ENCODE measurements at places on chromosomes 3 and 15. TPM values are rescaled to one million over a fixed set of nuclear protein-coding genes. Genes with fewer than 3 reads are reported as not detected.

Gene PAQR5
- 1.2 TPM for total RNA-seq

GRCh38 chr3:69259125-69259524 is 126.8 kb downstream of the FRMD4B start:
- no peak for DNase-seq

- no peak for DNase-seq
These were observed 516.0 kb downstream of the GABRG3 start for GRCh38 chr15:27486683-27487647.

- no peak for DNase-seq
These were observed 53.1 kb downstream of the SLC4A7 start for GRCh38 chr3:27431116-27431515.

DNA sequence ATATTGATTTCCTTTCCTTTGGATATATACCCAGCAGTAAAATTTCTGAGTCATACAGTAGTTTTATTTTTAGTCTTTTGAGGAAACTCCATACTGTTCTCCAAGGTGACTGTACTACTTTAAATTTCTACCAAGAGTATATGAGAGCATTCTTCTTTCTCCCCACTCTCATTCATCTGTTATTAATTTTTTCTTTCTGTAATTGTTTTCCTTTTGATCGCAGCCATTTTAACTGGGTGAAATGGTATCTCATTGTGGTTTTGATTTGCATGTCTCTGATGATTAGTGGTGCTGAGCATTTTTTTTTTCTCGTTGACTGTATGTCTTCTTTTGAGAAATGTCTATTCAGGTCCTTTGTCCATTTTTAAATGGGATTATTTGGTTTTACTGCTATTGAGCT is 18.3 kb upstream of the VGLL3 start:
- no peak for DNase-seq

Gene IMPG2
- 0.65 TPM for total RNA-seq

DNA sequence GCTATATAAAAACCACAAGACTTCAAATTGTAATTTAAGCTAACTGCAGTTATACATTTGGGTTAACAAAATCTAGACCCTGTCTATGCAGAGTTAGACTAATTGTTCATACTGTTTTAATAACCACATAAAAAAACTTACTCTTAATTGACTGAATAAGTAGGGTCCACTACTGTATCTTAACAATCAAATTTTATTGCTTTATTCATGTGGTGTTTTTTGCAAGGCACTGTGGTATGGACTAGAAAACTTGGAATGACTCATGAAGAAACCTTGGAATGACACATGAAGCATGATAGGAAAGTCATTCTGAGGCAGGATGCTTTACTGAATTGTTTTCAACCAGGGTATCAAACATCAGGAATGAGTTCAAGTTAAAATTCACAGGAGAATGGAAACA is 2.3 kb downstream of the SERP1 start:
- no peak for DNase-seq

Gene ARNT2
- 3.7 TPM for total RNA-seq

GRCh38 chr3:184820525-184820924 is 8.6 kb downstream of the VPS8 start:
- no peak for DNase-seq

Gene DUOX1
- 0.62 TPM for total RNA-seq

Gene SH2D7
- total RNA-seq = not detected

GRCh38 chr15:34043391-34043790 is 4.4 kb upstream of the AVEN start:
- no peak for DNase-seq

Gene IL17RB
- total RNA-seq = 0.33 TPM

DNA sequence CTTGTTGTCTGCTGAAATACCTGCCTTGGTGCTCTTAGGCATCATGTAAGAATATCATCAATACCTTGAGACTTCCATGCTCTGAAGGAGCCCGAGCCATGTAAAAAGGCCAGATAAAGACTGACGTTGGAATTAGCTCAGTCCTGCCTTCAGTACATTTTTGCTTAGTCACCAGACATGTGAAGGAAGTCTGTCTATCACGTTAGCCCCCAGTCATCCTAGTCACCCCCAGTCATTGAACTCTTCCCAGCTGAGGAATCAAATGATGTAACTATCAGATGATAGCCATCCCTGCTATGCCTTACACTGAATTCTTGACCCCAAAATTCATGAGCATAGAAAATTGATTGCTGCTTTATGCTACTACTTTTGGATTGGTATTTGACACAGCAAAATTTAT is 351.2 kb upstream of the SGO1 start:
- no peak for DNase-seq

GRCh38 chr3:195348426-195349115 is 77.6 kb upstream of the XXYLT1 start:
- no peak for DNase-seq

Gene GADL1
- total RNA-seq = 1.1 TPM

Gene PRR20G
- total RNA-seq = not detected

DNA sequence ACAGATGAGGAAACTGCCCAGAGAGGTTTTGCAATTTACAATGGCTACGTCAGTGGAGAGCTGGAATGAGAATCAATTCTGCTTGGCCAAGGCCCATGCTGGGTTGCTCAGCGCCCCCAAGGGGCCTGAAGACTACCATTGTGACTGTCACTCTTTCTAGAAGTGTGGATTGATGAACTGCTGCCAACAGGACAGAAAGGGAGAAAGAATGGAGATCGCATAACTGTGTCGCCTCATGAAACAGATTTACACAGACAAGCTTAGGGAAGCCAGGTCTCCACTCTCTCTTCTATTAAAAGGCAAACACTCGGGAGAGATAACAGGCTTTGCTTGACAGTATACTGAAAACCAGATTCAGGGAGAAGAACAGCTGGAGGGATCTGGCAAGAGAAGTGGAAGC is 160.0 kb downstream of the STT3B start:
- no peak for DNase-seq

- DNase-seq = no peak
These were observed 188.7 kb downstream of the THRB start for GRCh38 chr3:24305795-24306467.

DNA sequence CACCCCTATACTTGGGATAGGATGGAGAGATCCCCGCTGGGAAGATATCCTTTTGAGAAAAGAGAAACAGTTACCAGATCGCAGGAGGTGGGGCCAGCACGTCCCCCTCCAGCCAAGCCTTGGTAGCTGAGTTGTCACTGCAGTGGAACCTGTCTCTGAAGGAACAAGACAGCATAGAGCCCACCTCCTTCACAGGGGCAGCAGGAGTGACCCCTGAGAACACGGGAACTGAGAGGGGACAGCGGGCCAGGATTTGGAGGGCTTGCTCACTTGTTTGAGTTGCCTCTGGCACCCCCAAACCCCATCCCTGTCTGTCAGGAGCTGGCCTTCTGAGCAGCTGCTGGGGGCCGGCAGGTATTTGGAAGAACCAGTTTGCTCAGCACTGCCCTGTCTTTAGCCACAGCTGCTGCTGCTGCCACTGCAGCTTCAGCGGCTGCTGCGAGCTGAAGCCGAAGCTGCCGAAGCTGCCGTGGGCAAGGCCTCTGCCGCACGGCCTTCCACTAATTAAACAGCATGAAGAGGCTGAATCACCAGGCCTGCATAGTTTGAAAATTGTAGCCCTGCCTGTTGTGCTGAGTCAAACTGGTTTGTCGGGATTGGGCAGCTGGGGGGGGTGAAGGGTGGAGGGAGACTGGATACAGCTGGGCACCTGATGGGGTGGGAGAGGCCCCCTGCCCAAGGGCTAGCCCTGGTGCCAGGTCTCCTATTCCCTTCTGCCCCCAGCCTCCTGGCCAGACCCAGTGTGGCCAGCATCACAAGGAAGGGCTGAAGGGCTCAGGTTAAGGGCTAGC is 4.0 kb downstream of the EPHB3 start:
- DNase-seq = no peak

Gene C3orf49
- total RNA-seq = not detected

Gene CFAP20DC
- 0.65 TPM for total RNA-seq

DNA sequence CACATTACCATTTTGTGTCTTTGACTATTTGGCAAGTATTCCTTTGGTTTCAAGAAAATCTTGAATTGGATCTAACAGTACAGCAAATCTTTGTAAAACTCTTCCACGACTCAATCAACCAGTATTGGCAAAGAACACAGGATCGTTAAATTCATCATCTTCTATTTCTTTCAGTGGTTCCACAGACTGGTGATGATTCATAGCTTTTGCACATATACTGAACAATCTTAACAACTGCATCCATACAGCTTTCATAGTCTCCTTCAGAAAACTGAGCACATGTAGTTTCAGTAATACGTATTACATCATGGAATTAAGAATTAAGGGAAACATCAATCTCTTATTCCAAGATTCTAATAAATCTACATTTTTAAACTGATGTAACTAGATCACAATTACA is 91.6 kb upstream of the LIPC start:
- no peak for DNase-seq

DNA sequence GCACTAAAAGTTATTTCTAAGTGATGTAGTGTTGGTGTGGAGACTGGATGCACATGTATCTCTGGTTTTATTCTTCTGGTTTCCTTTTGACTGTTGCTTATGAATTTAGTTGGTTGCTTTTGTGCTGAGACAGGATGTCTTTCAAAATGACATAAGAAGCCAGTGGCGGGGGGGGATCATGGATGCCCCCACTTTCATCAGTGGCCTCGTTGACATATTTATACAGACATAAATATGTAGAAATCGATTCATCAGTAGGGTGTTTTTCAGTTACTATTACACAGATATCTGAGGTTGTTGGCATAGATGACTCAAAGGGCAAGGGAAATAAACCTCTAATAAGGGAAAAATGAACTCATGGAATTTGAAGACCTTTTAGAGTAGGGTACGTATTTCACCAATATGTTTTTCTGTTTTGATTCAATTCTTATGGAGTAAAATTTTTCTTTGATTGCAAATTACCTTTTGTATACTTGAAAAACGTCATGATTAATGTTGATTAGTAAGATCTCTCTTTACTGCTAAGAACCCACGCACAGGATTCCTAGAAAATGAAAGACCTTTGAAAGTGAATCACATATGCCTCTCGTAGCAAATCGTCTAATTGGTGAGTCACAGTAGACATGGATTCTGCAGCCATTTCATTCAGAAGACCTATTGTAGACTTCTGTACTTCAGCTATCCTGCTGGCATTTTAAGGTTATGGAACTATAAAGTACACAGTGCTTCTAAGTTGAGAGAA is 97.4 kb upstream of the RBMS3 start:
- DNase-seq = no peak

Gene CKMT1B
- not detected for total RNA-seq

DNA sequence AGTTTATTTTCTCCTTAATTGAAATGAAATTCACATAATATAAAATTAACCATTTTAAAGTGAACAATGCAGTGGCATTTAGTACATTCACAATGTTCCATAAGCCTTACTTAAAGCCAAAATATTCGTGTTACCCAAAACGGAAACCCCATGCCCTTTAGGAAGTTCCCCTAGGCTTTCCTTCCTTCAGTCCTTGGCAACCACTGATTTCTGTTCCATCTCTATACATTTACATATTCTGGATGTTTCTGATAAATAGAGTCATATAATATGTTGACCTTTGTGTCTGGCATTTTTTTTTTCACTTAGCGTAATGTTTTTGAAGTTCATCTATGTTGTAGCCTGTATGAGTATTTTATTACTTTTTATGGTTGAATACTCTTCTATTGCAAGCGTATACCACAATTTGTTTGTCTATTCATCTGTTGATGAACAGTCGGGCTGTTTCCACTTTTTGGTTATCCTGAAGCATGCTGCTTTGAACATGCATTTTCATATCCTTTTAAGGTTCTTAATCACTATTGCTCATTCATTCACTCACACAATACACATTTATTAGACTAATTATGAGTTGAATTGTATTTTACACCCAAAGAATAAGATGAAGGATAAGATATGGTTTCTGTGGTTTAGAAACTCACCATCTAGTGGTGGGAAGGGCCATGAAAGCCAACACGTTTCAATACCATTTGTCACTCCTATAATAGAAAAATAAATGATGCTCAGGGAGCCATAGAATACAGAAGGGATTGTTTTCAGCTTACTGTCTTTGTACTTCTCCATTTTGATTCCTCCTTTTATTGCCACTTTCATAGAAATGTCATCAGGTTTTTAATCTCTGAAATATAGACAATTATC is 408.2 kb upstream of the CBLB start:
- DNase-seq = no peak

- no peak for DNase-seq
These were observed 92.6 kb upstream of the MYRIP start for GRCh38 chr3:39716849-39717248.

- peak; percentile 90 for DNase-seq
These were observed 227.8 kb upstream of the CTNNB1 start for GRCh38 chr3:40971191-40972168.

DNA sequence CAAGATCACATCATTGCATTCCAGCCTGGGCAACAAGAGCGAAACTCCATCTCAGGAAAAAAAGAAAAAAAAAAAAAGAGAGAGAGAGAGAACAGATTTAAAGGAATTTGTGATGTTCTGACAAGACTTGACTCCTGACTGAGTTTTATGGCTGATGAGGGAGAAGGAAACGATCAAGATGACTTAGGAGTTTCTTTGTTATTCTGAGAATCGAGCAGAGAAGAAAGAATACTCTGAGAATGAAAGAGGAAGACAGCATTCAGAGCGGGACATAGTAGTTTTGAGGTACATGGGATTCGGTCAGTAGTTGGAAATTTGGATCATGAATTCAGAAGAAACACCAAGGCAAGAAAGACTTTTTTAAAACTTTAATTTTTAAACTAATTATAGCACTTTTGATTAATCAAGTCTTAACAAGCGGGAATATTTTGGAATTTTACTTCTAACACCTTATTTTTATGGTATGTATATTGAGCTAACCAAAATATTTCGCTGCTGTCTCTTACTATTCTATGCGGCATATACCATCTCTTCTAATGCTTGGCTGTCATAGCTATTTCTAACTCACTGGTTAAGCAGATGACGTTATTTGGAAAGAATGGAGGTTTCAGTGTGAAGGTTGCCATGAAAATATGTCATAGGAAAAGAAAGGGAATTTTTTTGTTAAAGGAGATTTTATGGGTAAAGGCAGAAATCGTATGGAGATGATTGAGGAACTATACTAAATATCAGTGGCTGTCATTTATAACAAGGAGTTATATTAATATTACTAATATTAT is 644.1 kb downstream of the RBMS3 start:
- DNase-seq = no peak

DNA sequence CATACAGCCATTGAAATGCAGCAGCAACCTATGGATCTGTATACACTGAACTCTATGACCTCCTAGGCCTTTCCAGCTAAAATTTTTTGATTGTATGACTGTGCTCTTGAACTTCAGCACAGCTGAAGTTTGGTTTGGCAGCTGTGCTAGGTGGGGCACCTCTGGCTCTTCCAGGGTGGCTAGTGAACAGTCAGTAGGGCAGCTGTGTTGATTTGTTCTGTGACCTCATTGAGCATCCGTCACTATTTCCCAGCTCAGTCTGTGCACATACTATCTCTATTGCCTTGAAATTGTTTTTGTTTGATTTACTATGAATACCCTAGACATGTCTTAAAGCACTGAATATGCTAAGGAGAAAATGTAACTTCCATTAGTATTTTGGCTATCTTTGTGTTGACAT is 363.2 kb upstream of the NAALADL2 start:
- DNase-seq = no peak

- DNase-seq = no peak
These were observed 41.0 kb downstream of the CRYGS start for GRCh38 chr3:186502966-186503712.

Gene RNU5B-1
- 102 TPM for total RNA-seq

- no peak for DNase-seq
These were observed 532.2 kb downstream of the NTRK3 start for GRCh38 chr15:87724330-87724729.

Gene MNS1
- 2.2 TPM for total RNA-seq

Gene TRIM42
- not detected for total RNA-seq

Gene PLA2G4B
- 4.0 TPM for total RNA-seq

- DNase-seq = no peak
These were observed 16.8 kb downstream of the ARMC8 start for GRCh38 chr3:138203938-138204337.

Gene SMCO1
- total RNA-seq = not detected
